ENCODE measurements at places on chromosomes 7 and 10. TPM values are rescaled to one million over a fixed set of nuclear protein-coding genes. Genes with fewer than 3 reads are reported as not detected.

FAM13C gene
- not detected for total RNA-seq

C10orf67 gene
- total RNA-seq, result not detected

LIPM gene
- not detected for total RNA-seq

DNA sequence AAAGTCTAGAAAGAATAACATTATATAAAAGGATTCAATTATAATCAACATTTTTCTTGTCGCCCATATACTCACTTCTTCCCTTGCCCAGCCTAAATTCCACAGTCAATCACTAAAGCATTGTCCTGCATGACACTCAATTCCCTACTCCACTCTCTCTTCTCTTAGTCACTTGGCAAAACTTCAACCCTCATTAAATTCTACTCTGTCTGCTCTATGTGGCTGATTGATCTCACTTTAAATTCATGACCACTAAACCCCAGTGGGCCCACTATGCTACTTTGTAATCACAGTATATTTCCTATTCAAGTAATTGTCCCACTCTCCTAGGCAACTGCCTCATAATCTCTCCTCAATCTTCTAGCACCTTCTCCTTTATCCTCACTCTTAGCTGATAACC lies 54.1 kb downstream of the MTERF1 start:
- DNase-seq, result no peak

LRMDA gene
- total RNA-seq, result not detected

DNA sequence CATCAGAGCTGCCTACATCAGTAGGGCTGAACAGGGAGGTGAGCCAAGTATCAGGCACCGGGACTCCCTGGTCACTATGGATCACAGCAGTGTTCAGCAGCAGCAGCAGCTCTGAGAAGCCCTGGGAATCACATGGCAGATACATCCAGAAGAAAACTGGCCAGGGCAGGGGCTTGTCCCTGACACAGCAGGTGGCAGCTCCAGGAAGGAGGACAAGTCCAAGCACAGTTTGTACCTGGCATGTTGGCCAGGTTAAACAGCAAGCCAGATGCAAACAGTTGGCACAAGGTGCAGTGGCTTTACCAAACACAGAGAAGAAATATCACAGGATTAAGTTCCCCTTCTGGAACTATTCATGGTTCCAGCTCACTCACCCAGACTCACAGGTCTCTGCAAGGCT lies 139.4 kb downstream of the KCNMA1 start:
- DNase-seq, result no peak

DNA sequence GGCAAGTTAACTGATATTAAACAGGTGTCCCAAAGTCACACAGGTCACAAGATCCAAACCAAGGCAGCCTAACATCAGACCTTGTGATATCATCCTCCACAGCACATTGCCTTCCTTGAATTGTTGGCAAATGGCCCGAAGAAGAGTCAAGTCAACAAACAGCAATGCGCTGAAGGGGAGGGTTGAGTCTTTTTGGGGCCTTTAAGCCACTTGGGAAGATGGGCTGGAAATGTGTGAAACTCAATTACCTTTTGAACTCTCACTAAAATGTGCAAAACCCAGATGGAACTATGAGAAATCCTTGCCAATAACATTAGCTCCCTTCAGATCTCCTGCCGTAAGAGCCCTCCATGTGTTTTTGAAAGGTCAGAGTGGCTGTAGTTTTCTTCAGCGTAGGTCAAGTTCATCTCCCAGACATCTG lies 47.9 kb upstream of the STK17A start:
- DNase-seq, result no peak

GRCh38 chr7:9981742-9982349 lies 991.8 kb upstream of the PHF14 start:
- no peak for DNase-seq

- no peak for DNase-seq
These were observed 2.9 kb downstream of the ELFN1 start for GRCh38 chr7:1672851-1673486.

- no peak for DNase-seq
These were observed 1128.5 kb downstream of the TYW1 start for GRCh38 chr7:68125168-68125567.

DNA sequence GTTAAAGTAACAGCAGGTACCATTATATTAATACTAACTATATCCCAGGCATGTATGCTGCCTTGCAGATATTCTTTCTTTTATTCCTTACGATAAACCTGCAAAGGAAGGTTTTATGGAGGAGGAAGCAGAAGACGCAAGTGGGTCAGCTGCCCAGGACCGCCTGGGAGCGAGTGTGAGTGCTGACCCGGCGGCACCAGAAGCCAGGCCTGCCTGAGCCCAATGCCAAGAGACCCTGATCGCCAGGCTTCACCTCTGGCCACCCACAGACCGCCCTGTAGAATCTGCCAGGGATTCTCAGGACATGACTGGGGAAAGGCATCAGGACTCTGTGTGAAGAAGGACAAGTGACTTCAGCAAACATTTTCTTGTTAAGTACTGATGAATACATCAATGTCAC lies 26.3 kb downstream of the PITRM1 start:
- DNase-seq, result no peak

DNA sequence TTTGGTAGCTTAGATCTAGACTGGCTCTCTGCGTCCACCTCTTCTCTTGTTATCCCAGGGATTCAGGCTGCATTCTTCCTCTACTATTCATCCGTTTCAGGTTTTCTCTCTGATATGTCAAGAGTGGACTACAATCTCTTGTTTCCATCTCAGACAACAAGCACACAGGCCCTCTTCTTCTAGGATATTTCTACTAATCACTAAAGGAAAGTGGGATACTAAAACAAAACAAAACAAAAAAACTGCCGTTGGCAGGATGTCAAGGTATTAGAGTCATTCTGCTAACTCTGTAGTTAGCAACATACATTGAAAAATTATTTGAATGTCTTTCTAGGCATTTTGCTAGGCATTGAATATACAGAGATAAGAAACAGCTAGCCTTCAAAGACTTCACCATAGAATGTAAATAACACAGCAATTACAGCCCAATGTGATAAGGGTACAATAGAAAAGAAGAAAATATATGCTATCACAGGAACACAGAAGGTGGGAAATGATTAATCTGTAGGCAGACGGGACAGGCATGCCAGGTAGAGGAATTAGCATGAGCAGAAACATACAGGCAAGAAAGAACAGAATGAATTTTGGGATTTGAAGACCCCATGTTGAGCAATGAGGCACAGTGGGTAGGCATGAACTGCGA lies 210.5 kb downstream of the CSTF2T start:
- DNase-seq, result no peak

TCAF2 gene
- 49.4 TPM for total RNA-seq

DNA sequence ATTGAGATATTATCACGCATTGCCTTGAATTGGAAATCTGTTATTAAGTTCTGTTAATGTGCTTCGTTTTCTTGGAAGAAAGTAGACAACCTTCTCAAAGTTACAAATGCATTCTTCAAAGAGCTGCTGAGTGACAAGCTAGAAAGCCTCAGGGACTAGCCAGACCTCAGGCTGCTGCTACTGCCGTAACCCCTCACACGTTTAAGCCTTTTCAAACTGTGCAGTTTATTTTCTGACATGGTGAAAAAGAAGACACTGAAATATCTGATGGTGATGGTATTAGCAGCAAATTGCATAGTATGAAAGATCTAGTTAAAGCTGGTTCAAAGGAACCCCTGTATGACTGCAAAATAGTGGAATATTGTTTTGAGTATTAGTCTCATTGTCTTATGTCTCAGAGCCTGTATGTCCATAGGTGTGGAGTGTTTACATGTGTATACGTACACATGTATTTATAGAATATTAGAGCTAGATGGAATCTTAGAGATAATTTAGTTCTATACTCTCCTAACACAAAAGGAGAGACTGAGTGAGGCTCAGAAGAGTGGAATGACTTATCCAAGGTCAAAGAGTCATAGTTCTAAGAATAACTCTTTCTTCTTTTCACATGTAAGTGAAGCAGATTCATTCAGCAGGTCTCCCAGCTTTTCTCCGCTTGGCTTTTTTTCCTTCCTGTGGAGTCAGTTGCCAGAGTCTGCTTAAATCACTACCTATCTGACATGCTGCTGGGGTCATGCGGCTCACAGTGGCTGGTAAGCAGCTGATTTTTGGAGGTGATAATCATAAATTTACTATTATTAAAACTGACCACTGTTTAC lies 431.9 kb downstream of the PLXDC2 start:
- no peak for DNase-seq

DNA sequence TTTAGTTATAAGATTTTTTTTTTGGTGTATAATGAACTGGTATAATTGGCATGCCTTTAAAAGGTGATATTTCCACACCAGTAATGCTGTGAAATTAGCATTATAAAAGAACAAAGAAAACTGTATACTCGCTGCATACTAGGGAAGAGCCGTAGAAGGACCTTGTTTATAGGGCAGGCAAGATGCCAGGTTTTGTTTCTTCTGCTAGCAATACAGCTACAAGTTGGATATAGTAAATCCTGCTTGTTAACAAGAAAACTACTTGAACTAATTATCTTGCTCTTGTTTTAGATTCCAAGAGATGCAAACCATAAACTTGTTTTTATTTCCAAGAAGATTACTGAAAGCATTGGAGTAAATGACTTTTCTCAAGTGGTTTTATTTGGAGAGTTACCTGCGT lies 1.9 kb downstream of the DNAH11 start:
- DNase-seq, result no peak

- DNase-seq, result no peak
These were observed 136.9 kb downstream of the KCNMA1 start for GRCh38 chr10:77500754-77501151.

DNA sequence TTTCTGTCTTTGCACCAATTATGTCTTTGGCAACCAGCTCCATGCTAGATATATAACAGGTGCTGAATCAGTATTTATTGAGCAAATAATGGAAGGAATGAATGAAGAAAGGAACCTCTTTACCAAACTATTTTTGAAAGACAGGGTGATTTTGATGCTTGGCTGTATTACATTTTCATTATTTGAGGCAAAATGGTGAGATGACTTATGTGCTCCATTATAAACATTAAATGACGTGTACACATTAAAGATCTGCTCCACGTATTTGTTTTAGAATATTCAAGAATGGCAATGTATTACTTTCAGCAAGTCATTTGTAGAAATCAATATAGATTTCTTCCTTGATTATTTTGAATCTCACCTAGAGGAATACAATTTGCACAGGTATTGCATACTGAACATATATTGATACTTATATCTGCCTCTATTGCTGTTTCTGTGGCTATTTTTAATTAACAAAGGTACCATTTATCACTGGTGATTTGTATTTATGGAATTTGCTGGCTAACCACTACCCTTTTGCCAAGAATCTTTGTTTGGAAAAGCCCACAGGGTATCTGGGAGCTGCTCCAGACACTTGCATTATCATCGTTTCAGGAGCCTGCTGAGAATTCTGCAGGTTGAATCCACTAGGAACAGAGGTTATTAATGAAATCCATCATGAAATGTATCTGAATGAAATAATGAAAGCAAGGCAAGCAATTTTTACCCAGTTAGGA lies 92.2 kb downstream of the SEMA3C start:
- DNase-seq, result no peak

DNA sequence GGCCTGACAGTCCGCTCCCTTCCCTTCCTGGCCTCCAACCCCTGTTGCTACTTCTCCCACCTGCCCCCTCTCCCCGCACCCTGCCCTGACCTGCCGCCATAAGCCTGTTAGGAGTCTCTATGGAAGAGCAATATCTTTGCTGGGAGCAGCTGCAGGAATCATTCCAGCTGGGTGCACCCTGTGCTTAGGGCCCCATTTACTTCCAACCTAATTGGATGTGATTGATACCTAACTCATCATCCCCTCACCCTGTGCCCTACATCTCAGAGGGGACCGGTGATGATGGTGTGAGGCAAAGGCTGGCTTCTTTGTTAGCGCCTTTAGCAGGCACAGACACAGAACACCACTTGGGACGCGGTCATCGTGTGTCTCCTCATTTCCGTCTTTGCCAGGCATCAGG lies 80.0 kb upstream of the FAM180A start:
- DNase-seq, result no peak

- no peak for DNase-seq
These were observed 32.0 kb downstream of the WAC start for GRCh38 chr10:28564905-28565304.

PTN gene
- not detected for total RNA-seq

ACBD7 gene
- 2.6 TPM for total RNA-seq

MET gene
- total RNA-seq, result 0.65 TPM

SPDYE11 gene
- not detected for total RNA-seq

- no peak for DNase-seq
These were observed 4.0 kb upstream of the CROT start for GRCh38 chr7:87341441-87341840.

GRCh38 chr7:92809760-92810573 lies 26.4 kb downstream of the CDK6 start:
- DNase-seq, result peak; percentile 83

DNA sequence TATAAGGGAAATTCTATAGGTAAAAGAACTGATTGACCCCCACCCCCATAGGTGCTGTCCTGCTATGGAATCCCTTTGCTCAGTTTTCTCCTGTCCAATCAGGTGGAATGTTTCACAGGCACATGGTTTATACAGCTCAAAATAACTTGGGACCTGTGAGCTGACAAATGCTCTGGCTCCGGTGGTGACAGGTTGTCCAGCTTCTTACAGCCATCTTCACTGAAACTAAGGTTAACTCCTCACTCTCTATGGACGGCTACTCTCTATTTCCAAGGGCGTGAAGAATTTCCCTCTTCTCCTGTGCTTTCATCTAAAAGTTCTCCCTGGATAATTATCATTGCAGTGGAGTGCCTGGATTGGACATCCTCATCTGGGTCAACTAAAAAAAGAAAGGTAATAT lies at the start of gene MYPN:
TSS of gene MYPN (plus strand) at position 158 of the 400 bp plus-strand sequence. CDS start 11,951 bp downstream, outside the sequence.
- no peak for DNase-seq

- DNase-seq, result no peak
These were observed 28.2 kb downstream of the TAS2R41 start for GRCh38 chr7:143505838-143506237.

ARPC1A gene
- 68.9 TPM for total RNA-seq

DNA sequence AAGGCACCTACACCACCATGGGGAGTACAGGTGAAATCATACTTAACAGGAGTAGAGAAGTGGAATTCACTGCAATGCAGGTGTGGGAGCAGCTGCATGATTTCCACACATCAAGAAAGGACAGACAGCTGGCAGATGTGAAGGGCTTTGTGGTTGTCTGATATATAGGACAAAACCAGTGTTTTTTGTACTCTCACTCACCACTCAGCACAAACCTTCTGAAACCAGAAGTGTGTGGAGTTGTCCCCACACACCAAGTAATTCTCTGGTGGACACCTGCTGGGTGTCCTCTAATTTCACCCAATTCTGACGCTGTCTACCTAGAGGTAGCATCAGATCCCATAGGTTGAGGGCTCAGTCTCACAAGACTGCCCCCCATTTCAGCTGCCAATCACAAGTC lies 327.7 kb upstream of the KMT2E start:
- no peak for DNase-seq

GRCh38 chr7:159147687-159148086 lies 3.0 kb upstream of the VIPR2 start:
- no peak for DNase-seq

GRCh38 chr10:67261300-67261797 lies 335.5 kb downstream of the LRRTM3 start:
- DNase-seq, result no peak
